ENCODE measurements at places on chromosomes 12 and 14.

- peak; percentile 11 for DNase-seq
Measured at GRCh38 chr14:105876829-105877228, 350.4 kb downstream of the TMEM121 start.

DNA sequence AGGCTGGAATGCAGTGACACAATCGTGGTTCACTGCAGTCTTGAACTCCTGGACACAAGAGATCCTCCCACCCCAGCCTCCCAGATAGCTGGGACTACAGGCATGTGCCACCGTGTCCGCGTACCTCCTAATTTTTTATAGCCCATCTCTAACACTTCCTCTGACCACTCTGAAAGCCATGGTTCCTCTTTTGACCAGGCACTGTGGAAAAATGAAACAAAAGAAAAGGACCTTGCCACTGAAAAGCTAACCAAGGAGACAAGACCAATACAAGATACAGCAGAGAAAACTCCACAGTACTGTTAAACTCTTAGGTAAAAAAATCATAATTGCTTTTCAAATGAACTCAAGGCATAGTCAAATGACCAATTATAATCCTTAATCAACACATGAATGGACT lies 233.3 kb downstream of the NEDD1 start:
- DNase-seq, result no peak

DNA sequence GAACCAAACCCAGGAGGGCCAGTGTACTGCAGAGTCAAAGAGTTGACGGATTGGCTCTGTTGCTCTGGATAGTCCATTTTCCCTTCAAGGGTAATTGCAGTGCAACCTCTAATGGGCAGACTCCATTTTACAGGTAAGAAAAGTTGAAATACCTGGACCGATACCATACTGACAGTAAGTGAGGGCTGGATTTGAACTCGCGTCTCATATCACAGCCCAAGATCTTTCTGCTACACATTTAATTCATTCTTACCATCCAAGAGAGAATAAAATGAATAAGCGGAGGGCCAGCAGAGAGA lies 356 bp upstream of the ZC3H14 start:
- DNase-seq, result no peak

- DNase-seq, result no peak
Measured at GRCh38 chr12:59403259-59403932, 192.4 kb upstream of the SLC16A7 start.

GRCh38 chr12:87618199-87618598 lies 411.0 kb downstream of the C12orf50 start:
- no peak for DNase-seq

GRCh38 chr12:123530668-123531067 lies 2.9 kb downstream of the RILPL1 start:
- DNase-seq, result no peak

GRCh38 chr12:125025606-125026235 lies 32.3 kb downstream of the BRI3BP start:
- no peak for DNase-seq

DNA sequence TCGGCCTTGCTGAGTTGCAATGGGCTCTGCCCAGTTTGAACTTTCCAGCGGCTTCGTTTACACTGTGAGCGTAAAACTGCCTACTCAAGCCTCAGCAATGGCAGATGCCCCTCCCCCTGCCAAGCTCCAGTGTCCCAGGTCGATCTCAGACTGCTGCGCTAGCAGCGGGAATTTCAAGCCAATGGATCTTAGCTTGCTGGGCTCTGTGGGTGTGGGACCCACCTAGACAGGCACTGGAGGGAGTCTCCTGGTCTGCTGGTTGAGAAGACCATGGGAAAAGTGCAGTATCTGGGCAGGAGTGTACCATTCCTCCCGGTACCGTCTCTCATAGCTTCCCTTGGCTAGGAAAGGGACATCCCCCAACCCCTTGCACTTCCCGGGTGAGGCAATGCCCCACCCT lies 88.2 kb downstream of the KLHL28 start:
- no peak for DNase-seq

- DNase-seq, result no peak
Measured at GRCh38 chr14:62062645-62063044, 300.4 kb downstream of the SNAPC1 start.

DNA sequence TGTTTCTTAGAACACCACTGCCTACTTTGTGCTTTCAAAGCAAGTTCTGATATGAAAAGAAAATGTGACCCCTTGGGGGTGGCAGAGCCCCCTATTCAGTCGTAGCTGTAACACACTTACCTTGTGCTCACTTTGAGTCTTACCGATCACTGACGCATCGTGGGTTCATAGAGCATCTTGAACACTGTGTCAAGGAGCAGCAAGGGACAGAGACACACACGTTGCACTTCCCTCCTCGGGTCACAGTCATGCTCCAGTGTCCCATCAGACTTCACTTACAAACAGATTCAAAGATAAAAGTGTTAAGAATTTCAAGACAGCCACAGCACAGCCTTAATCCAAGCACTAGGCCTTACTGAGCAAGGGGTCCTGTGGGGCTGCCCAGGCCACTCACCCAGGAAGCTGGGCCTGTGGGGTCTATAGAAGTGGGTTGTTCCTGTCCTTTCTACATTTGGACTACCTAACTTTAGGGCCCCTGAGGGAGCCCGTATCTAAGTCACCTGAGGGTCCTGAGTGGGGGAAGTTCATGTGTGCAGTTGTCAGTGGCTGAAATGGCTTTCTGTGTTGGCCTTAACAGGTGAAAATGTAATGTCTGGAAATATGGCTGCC lies 75.4 kb upstream of the BDKRB2 start:
- no peak for DNase-seq

DNA sequence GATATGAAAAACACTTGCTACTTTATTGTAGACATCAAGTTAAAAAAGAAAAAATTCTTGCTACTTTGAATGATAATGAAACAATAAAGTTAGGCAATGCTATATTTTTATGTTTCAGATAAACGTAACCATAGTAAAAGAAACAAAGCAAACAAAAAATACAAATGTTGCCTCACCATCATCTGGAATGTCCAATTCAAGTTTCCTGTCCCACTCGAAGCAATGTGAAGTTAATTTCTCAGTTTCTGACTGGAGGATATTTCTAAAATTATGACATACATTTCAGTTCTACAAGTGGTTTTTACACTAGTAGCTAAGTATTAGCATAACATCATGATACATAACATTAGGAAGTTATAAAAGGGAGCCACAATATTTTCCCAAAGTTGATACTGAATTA lies 20.9 kb downstream of the DLGAP5 start:
- DNase-seq, result no peak

DNA sequence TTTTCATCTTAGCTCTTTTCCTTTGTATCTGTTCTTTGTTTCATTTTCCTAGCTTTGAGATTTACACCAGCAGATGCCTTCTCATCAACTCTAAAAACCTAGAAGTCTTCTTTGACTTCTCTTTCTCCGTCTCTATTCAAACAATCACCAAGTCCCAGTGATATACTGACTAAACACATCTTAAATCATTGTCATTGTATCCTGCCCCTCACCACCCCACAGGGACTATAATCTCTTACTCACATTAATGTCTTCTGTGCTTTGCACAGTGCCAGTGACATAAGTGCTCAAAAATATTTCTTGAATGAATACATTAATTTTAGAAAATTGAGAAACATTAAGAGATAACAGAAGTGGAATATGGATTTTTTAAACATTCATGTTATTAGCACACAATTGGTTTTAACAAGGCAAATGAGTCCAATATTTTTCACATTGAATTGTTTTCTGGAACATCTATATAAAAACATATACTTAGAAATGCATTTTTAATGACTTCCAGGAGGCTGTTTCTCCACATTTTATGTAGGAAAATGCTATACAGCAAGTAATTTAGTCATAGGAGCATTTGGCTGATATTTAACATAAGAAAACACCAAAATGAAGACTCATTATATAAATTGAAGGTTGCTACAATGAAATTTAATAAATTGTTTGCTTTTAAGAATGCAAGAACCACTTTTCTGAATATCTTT lies 472.8 kb upstream of the PRICKLE1 start:
- no peak for DNase-seq

GRCh38 chr12:75735853-75736252 lies 224.4 kb upstream of the KRR1 start:
- DNase-seq, result no peak

- no peak for DNase-seq
Measured at GRCh38 chr14:87049950-87050349, 943.0 kb downstream of the GALC start.

- DNase-seq, result no peak
Measured at GRCh38 chr14:105028251-105028927, 7.5 kb upstream of the CDCA4 start.

DNA sequence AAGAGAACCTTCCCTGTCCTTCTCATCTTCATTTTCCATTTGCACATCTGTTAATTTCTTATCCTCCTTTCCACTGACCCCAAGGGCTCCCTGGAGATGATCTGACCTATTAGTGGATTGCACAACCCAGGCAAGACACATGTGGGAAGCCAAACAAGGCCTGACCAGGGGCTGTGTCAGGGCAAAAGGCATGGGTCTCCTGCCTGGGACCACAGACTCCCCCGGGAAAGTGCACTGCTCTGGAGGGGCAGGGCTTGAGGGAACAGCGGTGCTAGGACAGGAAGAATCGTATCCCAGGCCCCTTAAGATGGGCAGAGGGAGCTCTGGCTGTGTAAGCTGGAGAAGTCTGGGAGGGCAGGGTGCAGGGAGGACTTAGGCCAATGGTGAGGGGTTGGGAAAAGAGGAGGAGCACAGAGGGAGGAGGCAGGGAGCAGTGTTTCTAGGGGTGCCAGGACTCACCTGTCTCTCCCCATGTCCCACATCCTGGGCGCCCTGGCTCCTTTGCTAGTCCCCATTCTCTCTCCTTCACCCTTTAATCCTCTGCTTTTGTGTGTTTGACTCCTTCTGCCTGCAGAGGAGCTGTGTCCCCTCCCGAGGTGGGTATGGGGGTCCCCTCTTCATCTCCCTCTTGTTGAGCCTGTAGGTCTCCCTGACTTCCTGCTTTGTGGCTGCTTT lies 25.3 kb downstream of the PLEKHG3 start:
- DNase-seq, result peak; percentile 38

DNA sequence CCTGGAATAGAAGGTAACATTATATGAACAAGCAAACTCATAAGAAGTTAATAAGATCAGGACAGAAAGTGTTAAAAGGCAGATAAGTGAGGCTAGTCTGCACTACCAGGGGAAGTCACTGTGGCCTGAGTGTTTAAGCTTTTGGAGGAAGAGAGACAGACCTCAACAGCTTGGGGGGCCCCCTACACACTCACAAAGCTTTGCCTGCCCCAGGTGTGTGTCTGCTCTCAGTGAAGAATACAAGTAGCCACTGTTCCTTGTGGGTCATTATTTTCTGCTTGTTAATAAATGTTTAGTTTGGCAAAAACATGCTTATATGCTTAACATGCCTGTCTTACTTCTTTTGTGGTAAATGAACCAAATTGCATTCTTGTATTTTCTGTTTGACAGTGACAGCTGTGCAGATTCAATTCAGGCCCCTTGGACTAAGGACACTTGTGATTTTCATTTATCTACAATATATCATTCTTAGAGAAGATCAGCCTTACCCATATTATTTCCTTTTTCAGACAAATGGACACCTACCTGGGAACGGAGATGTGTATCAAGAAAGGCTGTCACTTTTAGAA lies 50.7 kb upstream of the C12orf71 start:
- no peak for DNase-seq

- no peak for DNase-seq
Measured at GRCh38 chr12:31207799-31208465, 118.0 kb downstream of the SINHCAF start.

DNA sequence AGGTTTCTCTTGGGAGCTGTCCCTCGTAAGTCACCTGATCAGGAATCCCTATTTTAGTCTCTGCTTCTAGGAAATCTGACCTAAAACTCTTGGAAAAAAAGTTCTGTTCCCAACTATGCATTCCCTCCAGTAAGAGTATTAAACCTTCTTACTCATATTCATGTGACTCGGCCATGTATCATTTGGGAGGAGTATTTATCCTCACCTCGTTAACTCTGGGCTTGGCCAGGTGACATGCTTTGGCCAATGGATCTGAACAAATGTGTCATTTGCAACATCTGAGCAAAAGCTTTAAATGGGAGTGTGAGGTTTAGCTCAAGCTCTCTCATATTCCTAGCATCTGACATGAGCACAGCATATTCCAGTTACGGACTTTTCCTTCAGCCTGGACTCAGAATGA lies 226.8 kb downstream of the NUAK1 start:
- no peak for DNase-seq

DNA sequence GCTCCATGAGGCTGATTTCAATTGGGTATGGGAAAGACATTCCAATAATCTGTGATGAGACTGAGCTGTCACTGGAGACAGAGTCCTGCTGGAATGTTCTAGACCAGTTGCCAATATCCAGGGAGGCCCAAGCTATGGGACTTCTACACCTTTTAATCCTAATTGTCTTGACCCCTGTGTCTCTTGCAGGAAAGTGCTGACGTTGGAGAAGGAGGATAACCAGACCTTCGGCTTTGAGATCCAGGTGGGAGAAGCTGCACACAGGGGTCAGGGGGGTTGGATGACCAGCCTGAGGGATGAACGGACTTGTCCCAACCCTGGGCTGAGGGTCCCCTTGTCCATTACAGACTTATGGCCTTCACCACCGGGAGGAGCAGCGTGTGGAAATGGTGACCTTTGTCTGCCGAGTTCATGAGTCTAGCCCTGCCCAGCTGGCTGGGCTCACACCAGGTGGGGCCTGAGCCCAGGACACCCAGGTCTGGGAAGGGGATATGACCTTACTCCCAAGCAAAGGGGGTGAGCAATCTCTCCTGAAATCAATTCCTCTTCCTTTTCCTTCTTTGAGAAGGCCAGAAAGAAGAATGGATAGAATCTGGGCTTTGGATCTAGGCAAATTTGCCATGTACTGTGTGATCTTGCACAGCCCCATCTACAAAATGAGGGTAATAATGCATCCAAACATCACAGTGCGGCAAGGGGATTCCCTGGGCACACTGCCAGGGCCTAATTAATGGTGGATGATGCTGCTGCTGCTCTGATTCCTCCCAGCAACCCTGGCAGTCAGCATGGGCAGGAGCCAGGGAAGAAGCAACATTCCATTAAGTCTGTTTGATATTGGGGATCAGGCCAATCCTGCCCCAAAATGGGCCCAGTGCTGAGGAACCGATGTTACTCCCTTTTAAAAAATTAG lies 4.2 kb downstream of the TAMALIN start:
- DNase-seq, result no peak

GRCh38 chr12:21502872-21503271 lies 1.3 kb downstream of the GOLT1B start:
- DNase-seq, result no peak

DNA sequence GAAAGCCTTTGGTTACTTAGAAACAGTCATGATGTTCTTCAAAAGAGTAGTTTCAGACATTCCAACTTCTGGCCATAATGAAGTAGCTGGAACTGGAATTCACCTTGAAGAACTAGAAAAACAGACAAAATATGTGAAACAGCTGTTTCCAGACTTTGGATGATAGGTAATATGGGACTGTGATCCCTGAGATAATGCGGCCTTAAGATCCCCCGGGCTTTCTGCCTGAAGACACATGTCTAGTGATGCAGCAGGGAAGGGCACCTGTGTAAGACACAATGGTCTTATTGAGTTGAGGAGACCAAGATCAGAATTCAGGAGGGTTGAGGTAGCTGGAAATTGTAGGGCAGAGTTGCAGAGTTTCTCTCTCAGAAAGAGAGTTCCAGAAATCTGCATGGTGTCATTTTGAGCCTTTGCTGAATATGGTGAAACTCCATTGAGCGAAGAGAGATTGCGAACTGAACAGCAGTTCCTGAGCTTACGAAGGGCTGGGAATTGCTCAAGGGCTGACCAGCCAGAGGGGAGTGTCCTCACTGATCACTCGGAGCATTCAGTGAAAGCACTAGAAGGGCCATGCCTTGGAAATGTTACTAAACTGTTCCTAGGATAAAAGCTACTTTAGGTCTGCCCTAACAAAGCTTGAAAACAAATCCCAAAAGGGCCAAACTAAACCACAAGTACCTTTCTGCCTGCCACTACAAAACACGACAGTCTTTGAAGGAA lies 41.7 kb upstream of the FRS2 start:
- DNase-seq, result no peak
